NCI-H510A (cell line): ENCODE measurements at places on chromosomes 12 and 14.

DNA sequence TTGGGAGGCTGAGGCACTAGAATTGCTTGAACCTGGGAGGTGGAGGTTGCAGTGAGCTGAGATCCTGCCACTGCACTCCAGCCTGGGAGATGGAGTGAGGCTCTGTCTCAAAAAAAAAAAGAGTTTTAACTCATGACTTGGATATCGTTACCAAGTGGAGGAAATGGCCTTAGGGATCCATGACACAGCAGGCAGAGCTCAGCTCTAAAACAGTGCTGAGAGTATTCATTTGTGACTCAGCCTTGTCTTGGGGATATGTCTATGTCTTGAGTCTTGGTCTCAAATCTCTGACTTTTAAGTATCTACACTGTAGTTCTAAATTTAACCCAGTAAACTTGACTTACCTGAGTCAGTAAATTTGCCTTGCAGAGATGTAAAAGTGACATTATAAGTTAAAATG, 8.8 kb upstream of the PEX5 start:
- no peak for DNase-seq

- DNase-seq, result no peak
These were observed 225.1 kb downstream of the BCAT1 start for GRCh38 chr12:24723759-24724158.

DNA sequence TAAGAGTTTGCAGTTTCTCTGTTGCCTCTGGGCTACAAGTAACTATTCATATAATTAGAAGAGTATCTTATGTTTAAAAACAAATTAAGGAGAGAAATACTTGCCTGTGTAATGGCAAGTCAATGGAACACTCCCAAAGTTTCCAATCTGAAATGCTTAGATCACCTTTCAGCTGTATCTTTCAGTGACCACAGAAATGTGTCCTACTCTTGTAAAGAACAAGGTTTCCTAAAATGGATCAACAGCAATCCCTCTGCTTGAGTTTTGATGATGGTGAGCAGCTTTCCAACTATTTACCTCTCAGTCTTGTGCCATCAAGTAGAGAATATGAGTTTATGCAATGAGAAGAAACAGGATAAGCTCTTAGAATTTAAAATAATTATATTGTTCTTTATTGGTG, 92.9 kb downstream of the ERGIC2 start:
- no peak for DNase-seq

GRCh38 chr14:99410019-99410418, 70.6 kb downstream of the SETD3 start:
- no peak for DNase-seq

DNA sequence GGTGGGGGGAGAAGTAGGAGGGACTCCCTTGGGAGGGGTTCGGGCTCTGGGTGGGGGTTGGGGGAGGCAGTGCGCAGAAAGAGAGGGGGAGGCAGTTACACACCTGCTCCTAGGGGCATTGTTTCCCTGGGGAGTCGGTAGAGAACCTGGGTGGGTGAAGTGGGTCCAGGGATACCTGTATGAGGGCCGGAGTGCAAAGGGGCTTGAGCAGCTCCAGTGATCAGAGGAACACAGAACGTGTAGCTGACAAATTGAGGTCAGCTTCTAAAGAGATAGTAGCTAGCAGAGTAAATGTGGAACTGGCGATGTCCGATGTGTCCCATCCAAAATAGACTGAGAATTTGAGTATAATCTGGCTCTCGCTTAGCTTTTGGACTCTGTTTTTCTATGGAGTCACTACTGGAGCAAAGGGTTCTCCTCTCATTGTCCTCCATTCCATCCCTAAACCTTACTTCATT, 502 bp downstream of the SMARCD1 start:
- DNase-seq, result no peak

DNA sequence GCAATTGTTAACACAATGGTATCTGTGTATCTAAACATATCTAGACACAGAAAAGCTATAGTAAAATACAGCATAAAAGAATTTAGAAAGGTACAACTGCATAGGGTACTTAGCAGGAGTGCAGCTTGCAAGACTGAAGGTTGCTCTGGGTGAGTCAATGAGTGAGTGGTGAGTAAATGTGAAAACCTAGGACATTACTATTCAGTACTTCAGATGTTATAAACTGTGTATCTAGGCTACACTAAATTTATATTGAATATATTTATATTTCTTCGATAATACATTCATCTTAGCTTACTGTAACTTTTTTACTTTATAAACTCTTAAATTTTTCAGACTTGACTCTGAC, 409.0 kb upstream of the DCN start:
- DNase-seq, result no peak

DNA sequence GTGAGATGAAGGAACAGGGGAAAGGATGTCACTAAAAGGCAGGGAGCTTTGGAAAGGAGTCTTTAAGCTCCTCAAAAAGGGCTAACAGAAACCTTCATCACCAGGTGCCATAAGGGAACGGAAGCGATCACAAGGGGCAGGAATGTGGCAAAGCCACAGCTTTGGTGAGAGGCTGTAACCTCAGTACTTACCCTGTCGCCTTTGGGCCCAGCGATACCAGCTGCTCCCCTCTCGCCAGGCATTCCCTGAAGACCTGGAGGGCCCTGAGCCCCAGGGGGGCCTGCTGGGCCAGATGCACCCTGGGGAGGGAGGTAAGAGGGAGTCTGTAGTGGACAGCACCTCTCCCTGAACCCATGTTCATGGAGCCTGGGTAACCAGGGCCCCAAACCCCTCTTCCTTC, 18.9 kb downstream of the TMEM106C start:
- no peak for DNase-seq

DNA sequence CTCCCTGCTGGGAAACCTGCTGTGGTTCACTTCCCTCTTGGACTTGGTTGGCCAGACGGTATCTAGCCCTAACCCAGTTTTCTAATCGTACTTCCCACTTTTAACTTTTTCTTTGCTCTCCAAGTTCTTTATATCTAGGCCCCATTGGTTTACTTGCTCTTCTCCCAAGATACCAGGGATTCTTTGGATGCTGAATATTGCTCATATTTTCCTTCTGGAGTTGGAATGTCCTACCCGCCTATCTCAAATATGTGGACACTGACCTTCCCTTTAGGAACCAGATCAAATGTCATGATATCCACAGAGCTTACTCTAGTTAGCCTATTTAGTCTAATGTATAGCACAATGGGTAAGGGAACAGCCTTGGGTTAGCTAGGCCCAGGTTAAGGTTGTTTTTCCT, 228.6 kb downstream of the DACT1 start:
- no peak for DNase-seq

GRCh38 chr14:95265106-95266094, 54.3 kb downstream of the CLMN start:
- peak; percentile 60 for DNase-seq

- no peak for DNase-seq
These were observed 99.6 kb downstream of the LMO3 start for GRCh38 chr12:16506394-16506793.

- DNase-seq, result no peak
These were observed 4.9 kb downstream of the OTX2 start for GRCh38 chr14:56805201-56805991.

DNA sequence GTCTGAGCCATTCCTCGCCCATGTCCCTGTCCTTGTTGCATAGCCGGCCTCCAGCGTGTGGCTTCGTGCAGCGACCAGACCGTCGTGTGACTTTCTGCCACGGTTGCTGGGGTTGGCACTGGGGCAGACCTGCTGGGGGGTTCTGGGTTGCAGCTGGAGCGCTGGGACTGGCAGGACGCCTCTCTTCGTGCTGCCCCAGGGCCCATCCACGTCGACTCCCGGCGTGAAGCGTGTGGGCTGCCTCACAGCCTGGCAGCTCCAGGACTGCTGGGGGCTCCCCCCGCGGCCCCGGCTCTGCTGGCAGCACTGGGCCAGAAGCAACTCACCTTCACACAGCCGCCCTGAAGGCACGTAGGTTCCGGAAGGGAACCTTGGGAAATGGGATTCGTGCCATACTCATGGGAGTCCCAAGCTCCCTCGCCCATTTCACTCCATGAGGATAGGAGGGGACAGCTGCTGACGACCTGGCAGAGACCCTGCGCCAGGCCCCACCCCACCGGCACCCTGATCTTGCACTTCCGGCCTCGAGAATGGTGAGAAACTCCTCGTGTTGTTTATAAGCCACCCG, 51.9 kb downstream of the GALNT9 start:
- no peak for DNase-seq

- DNase-seq, result no peak
These were observed 243.0 kb upstream of the TMTC1 start for GRCh38 chr12:30026621-30027234.

DNA sequence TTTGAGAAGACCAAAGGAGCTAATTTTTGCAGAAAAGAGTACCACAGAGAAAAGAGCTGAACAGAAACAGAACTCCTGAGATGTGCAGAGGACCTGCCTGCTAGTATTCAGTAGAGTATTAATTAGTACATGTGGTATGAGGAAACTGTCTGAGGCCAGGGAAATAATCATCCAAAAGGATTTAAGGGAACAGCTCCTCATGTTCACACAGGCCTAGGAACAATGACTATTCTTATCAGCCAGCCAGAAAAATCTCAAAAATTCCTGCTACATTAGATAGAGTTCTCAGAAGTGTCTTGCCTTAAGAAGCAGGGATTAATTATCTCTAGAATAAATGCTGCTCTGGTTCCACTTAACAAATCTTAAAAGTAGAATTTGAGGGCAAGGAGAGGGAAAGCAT, 36.4 kb downstream of the PKP2 start:
- DNase-seq, result no peak

- DNase-seq, result no peak
These were observed 50.8 kb downstream of the RPS6KA5 start for GRCh38 chr14:91009501-91010152.

DNA sequence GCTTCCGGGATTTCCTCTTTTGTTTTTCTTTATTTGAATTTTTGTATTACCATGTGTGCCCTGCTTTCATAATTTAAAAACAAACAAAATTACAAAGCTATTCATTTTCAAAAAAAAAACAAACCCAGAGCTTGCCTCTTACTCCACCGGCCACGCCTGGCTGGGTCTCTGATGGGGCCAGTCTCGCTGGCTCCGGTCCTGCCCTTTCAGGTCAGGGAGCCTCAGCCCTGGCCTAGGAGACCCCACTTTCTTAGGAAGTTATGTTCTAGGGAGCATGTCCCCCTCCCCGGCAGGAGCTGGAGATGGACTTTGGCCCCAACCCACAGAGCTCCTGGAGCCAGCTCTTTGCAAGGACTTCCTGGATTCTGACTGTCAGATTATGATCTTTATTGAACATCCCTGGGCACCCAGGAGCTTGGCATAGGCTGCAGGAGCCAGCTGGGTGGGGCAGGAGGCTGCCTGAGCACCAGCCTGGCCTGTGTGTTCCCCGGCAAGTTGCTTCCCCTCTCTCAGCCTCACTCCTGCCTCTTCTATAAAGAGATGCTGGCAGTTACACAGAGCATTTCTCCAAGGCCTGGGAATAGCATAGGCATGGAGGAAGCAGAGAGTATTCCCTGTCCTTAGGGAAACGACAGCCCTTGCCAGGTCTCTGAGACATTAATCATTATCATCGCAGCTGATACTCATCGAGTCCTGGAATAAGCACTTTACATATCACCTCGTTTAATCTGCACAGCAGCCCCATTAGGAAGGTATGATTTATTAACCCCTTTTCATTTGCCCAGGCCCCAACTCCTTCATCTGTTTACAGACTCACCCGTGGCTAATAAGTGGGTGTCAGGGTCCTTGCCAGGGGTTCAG, 3.5 kb downstream of the DEGS2 start:
- DNase-seq, result no peak

- no peak for DNase-seq
These were observed 19.9 kb downstream of the DAAM1 start for GRCh38 chr14:59208224-59208814.

DNA sequence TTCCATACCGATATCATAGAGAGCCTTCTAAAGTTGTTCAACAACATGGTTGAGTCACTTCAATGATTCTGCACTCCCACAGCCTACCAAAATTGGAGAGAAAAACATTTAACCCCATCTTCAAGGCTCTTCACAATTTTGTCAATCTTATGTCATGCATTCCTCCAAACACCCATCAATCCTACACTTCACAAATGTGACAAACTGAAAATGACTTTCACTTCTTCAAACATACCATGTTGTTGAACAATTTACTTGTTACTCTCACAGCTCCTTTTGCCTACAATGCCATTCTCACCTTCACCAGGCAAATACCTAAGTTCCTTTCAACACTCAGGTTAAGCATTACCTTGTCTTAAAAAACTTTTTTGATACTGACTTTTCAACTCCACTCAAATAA, 88.0 kb downstream of the OSBPL8 start:
- no peak for DNase-seq

GRCh38 chr14:22540293-22540692, 48.7 kb downstream of the DAD1 start:
- no peak for DNase-seq

DNA sequence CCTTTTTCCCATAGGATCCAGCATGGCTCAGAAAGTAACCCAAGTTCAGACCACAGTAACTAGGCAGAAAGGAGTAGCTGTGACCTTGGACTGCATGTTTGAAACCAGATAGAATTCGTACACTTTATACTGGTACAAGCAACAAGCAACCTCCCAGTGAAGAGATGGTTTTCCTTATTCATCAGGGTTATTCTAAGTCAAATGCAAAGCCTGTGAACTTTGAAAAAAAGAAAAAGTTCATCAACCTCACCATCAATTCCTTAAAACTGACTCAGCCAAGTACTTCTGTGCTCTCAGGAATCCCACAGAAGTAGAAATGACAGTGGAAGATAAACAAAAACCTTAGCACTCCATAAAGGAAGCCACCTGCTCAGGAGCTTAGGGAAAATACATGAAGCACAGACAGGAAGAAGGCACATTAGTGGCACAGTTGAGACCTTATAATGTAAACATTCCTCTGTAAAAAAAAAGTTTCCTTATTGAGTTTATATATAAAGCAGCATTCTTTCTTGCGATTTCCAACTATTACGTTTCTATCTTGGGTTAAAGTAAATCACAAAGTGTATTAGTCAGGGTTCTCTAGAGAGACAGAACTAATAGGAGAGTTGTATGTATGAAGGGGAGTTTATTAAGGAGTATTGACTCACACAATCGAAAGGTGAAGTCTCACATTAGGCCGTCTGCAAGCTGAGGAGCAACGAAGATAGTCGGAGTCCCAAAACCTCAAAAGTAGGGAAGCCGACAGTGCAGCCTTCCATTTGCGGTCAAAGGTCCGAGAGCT, 398.4 kb downstream of the DAD1 start:
- no peak for DNase-seq

DNA sequence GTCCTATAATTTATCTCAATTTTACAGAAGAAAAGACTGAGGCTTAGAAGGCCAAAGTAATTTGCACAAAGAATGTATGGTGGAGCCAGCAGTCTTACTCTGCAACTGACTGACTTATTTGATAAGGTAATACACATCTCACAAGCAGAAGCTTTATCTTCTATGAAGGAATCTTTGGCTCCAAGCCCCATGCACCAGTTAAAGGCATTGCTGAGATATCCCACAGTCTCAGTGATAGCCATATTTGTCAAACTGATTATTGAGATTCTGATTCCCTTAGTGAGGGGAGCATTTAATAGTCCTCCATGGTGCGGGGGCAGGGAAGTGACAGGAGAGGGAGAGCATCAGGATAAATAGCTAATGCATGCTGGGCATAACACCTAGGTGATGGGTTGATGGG, 60.4 kb upstream of the GRIP1 start:
- DNase-seq, result no peak
